ENCODE measurements at places on chromosomes 3 and 15.

DNA sequence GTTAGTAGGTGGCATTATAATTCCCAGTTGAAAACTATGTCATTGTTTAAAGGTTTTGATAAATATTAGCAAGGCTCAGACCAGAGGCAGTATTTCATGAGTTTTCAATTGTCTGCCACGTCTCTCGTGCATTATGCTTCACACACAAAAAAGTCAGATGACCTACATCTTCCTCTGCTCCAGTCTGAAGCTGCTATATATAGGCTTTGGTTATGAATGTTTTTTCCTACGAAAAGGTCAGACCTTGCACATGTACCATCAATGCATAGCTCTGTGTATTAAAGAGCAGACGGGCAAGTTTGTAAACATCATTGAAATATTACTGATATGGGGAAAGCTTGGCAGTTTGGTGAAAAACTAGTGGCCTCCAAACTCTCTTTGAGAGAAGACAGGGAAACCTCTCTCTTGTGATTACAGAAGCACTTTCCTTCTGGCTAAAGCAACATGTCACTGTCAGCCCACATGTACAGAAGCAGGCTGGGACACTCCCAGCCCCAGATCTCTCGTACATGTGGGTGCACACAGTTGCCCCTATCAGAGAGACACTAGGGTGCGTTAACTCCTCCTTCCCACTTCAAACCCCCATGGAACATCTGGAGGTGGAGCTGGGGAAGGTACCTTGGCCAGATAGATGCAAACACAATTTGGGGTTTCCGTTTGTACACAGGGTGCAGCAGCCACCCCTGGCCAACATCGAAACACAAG lies 184.0 kb upstream of the BCL6 start:
- H3K27ac ChIP-seq, result no peak overlapping the region
- H3K36me3 ChIP-seq, result peaks cover 8% of the 10 kb centered on the region
- H3K4me3 ChIP-seq, result no peak overlapping the region
- no peaks in the 10 kb centered on the region for H3K4me1 ChIP-seq

DNA sequence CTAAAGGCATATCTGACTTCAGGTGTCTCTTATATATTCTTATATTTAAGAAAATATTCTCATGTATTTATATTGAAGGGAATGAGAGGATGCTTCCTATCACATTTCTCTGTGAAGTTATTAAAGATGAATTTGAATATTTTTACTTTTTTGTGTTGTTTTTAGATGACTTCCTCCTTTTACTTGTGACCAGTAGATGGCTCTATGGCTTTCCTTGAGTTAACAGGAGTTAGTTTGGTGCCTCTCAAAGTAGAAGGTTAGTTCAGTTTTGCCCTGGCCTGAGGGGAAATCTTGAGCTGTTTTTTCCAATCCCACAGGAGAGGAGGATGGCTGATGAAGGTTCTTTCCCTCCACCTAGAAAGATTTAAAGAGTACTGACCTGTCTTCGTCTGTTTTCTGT lies 80.7 kb downstream of the SQOR start:
- DNase-seq, result peak; percentile 33
- H3K4me3 ChIP-seq, result no peak overlapping the region
- no peaks in the 10 kb centered on the region for H3K4me1 ChIP-seq
- H3K36me3 ChIP-seq, result no peaks in the 10 kb centered on the region

DNA sequence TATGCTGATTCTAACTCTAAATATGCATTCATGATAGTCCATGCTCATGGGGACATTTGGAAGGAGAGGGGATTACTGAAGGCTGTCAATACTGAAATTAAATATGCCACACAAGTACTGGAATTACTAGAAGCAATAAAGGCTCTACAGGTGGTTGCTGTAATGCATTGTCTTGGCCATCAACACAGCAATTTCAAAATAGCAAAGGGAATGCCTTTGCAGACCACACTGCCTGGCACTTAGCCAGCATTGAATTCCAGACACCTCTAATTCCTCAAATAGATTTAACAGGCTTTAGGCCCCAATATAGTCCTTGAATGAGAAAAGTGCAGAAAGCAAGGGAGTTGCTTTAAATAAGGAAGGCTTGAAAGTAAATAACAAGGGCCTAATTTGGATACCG lies 115.8 kb upstream of the PLCL2 start:
- H3K4me3 ChIP-seq, result no peak overlapping the region
- H3K27ac ChIP-seq, result 0 out of 2 replicates have a peak overlapping the region, but pooled peaks have one; percentile 2
- no peaks in the 10 kb centered on the region for H3K36me3 ChIP-seq
- DNase-seq, result peak; percentile 21
- H3K4me1 ChIP-seq, result peaks cover 24% of the 10 kb centered on the region
- H3K27me3 ChIP-seq, result no peaks in the 10 kb centered on the region

DNA sequence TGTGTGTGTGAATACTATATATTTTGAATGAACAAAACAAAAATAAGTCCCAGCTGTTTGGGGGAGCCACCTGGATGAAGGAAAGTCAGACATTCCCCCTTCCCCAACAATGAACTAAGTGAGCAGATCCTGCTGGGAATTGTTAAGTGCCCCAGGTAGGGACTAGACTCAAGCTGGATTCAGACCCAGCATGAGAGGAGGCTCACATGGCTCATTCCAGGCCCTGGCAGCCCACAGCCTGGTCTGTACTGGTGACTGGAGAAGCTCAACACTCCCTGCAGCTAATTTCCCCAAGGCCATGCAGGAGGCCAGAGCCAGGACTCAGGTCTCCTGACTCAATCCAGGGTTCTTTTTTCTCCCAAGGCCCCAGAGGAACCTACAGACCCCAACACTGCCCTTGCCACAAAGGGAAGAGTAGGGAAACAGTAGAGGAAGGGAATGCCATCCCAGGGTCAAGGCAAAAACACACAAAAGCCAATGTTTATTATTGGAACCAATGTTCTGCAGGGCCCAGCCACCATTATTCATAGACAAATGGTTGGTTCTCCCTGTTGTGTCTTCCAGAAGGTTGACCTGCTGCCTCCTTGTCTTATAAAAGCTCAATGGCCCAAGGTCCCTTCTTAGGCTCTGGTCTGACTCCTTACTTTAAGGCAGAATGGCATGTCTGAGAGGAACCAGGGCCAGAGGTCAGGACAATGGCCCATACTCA lies 9.5 kb downstream of the IGDCC4 start:
- H3K36me3 ChIP-seq, result no peaks in the 10 kb centered on the region
- no peak for DNase-seq
- H3K27me3 ChIP-seq, result no peaks in the 10 kb centered on the region
- peaks cover 60% of the 10 kb centered on the region for H3K4me1 ChIP-seq

DNA sequence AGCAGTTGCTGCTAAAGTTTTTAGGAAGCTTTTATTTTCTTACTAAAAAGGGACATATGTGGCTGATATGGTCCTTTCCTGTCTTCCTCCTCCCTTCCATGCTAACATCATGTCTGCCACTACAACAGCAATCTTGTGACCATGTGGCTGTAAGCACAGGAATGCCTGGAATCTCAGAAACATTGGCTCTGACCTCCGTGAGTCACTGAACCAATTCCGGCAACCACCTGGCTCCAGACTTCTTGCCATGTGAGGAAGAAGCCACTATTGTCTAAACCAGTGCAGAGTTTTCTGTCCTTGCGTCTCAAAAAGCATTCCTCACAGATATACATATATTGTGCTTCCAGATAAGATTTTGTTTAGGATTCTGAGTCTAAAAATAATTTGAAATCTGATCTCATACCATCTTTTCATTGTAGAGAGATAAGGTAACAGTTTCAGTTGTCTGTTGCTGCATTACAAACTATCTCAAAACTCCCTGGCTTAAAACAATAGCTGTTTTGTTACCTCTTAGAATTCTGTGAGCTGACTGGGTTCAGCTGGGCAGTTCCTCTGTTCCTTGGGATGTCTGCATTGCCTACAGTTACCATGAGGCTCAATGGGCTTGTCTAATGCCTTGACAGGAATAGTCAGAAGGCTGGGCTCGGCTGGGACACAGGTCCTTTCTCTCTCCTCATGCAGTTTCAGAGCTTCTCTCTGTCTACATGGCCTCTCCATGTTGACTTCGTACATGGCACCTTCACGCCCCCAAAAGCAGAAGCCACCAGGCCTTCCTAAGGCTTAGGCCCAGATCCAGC lies 77.3 kb upstream of the MAGI1 start:
- no peaks in the 10 kb centered on the region for H3K27me3 ChIP-seq
- no peak overlapping the region for H3K4me3 ChIP-seq
- peak overlapping the region; percentile 23 for H3K27ac ChIP-seq
- peak; percentile 83 for DNase-seq

DNA sequence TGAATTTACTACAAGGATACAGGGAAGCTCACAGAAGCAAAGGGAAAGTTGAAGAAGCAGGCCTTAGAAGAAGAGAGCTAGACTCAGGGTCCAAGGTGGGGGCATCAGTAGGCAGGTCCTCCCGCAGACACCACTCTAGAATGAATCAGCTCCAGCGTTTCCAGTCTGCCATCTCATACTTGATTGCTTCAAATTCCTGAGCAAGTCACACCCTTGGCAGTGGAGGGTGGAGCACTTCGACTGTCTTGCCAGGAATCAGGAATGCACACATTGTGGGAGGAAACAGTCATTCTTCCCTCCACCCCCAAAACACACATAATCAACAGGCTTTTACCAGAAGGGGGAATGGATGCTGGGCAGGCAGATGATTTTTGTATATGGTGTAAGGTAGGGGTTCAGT lies 78.5 kb downstream of the CHCHD6 start:
- no peak overlapping the region for H3K4me3 ChIP-seq
- H3K4me1 ChIP-seq, result peaks cover 36% of the 10 kb centered on the region
- H3K36me3 ChIP-seq, result no peaks in the 10 kb centered on the region
- no peaks in the 10 kb centered on the region for H3K27me3 ChIP-seq

DNA sequence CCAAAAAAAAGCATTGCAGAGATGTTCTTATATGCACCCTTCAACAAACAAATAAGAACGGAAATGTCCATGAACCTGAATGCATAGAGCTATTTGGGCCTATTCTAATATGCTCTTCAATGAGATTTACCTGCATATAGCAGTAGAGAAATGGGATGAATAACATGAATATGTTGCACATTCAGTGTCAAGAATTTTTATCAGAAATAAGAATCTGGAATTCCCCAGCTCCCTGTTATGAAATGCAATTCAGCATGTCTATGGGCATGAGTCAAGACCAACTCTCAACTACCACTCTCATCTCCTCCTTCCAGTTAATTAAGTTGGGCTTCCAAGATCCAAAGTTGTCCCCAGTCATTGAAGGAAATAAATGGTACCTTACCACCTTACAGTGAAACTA lies 133.7 kb upstream of the ALCAM start:
- H3K4me3 ChIP-seq, result no peak overlapping the region
- H3K27me3 ChIP-seq, result no peaks in the 10 kb centered on the region
- H3K36me3 ChIP-seq, result no peaks in the 10 kb centered on the region

DNA sequence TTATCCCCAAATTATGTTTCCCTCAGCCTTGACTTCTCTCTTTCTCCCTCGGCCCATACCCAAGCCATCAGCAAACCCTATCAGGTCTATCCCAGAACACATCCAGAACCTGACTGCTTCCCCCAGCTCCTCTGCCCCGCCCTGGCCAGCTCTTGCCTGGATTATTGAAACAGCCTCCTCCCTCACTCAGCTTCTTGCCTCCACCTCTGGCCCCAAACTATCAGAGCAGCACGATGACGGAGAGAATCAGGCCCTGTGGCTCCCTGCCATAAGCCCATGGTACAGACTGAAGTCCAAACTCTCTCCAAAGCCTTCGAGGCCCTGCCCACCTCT lies 105.3 kb upstream of the LINGO1 start:
- no peak for DNase-seq
- H3K4me3 ChIP-seq, result no peak overlapping the region
- H3K27me3 ChIP-seq, result no peaks in the 10 kb centered on the region
- no peak overlapping the region for H3K27ac ChIP-seq
- peaks cover 36% of the 10 kb centered on the region for H3K4me1 ChIP-seq

DNA sequence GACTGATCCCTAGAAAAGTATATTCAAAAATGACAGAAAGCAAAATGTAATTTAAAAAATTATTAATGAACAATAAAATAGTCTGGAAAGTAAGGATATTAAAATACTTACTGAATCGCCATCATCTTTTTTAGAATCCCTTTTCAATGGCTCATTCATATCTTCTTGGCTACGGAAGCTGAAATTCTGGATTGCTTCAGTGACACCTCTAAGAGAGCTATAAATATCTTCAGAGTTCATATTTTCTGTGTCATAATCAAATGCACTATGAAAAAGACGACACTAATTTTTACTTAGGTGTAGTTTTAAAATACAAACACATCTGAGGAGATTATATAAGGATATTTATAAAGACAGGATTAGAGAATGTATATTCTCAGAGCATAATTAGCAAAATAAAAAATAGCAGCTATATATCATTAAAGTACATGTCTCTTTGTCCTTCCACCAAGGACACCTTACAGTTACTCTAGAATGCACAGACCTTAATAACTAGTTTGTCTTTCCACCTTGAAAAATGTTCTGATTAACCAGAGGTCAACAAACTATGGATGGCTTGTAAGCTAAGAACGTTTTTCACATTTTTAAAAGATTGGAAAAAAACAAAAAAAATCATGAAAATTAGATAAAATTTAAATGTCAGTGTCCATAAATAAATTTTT lies 98.6 kb upstream of the UBP1 start:
- H3K27me3 ChIP-seq, result no peaks in the 10 kb centered on the region
- H3K4me1 ChIP-seq, result no peaks in the 10 kb centered on the region
- H3K36me3 ChIP-seq, result peaks cover 6% of the 10 kb centered on the region
- H3K27ac ChIP-seq, result no peak overlapping the region
- H3K4me3 ChIP-seq, result no peak overlapping the region

DNA sequence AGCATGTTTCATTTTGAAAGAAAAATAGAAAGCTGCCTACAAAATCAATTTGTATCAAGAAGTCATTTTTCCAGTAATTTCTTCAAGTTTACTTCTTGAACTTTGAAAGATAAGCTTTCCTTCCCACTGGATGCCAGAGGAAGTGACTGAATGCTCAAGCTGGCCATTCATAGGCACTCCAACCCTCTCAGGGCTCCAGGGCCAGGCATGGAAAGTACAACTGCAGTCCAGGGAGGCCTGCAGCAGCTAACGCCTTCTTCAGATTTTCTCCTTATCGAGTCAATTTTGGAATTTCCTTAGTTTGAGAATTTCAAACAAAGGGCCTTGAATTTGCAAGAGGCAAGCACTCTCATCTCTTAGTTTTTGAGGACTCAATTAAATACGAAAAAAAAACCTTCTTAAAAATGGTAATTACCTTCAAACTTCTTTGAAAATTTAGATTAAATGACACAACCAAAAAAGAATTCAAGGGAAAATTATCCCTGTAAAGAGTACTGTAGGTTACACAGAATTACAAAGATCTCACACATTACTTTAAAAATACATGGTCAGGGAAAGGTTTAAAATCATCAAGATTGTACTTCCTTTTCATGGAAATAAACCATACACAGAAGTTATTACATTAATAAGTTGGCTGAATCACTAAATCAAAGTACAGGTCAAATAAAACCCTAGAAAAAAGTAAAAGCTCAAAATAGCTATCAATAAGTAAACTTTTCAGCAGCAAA lies 2.5 kb downstream of the UBP1 start:
- no peaks in the 10 kb centered on the region for H3K27me3 ChIP-seq
- peak; percentile 57 for DNase-seq

GRCh38 chr15:85646538-85647091 lies 148.1 kb downstream of the KLHL25 start:
- no peaks in the 10 kb centered on the region for H3K36me3 ChIP-seq
- no peak overlapping the region for H3K4me3 ChIP-seq
- no peaks in the 10 kb centered on the region for H3K27me3 ChIP-seq
- peaks cover 8% of the 10 kb centered on the region for H3K4me1 ChIP-seq

Measured in GM23338 (cell line).